ENCODE measurements at places on chromosomes 2 and 18.

- no peak for DNase-seq
Observed at GRCh38 chr2:163338270-163338669, 397.5 kb downstream of the FIGN start.

DNA sequence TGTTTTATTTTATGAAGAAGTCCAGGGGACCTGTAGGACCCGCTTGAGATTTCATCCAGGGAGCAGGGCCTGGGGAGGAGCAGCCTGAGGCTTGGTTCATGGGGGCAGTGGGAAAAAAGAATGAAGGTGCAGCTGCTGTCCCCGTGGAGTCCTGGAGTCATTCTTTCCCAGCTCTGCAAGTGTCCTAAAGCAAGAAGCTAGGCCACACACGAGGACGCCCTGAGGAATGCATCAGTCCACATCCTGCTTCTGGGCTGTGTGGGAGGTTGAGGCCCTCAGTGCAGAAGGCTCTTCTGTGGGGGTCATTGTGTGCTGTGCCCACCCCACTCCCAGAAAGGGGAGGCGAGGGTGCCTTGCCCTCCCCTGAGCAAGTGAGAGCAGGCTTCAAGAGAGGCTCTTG lies 179.9 kb upstream of the HS6ST1 start:
- no peak for DNase-seq

- no peak for DNase-seq
Observed at GRCh38 chr2:30631051-30631671, 176.1 kb downstream of the CAPN13 start.

- no peak for DNase-seq
Observed at GRCh38 chr2:109260886-109261700, 132.1 kb downstream of the SH3RF3 start.

- DNase-seq = no peak
Observed at GRCh38 chr2:10760794-10761504, 39.5 kb downstream of the ATP6V1C2 start.

DNA sequence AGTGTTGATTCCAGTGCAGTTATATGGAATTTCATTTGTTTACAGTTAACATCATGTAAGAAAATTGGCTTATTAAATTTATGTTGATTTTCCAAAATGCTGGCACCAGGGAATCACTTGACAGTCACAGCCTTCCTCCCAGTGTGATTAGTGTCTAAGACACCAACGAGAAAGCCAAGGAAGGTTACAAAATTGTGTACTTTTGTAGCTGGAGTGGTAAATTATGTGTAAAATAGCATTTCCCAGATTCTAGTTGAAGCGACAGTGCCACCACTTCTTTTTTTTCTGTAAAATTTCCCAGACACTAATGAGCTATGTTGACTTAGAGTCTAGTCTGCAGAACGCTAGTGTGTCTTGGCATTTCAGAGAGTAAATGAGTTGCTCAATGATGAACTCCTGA lies 101.3 kb downstream of the NCK2 start:
- no peak for DNase-seq

DNA sequence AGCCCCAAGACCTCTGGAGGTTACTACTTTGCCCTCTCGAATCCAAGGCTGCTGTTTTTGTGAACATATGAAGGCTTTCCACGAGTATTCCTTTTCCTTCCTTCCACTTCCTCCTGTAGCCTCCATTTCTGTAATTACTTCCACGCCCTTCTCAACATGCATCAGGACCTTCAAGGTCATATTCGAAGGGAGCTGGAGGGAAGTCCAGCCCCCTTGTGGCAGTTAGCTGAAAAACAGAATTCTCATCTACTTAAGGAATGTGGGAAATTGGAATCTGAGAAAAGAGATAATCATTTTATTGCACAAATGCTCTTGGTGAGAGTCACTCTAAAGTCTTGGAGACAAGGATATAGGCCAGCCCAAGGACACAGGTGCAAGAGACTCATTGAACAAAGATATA lies 1000.2 kb downstream of the TDRD15 start:
- no peak for DNase-seq

DNA sequence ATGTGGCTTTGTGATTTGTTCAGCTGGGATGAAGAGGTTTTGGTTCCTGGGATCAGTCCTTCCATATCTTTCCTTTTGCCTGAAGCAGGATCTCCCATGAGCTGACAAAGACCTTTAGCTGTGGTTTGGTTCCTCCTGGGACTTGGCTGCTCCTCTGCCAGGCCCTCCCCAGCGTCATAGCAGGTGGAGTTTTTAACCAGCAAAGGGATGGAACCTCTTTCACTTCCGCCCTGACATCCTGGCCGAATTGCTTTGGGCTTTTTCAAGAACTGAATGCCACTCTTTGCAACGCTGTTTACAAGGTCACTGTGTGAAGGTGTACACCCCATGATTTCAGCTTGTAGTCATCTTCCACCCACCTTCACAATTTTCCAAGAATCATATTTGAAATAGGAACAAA lies 390 bp downstream of the PCARE start:
- no peak for DNase-seq

GRCh38 chr18:74154716-74155115 lies 6.4 kb downstream of the TIMM21 start:
- DNase-seq = no peak

GRCh38 chr2:207632575-207633493 lies 7.6 kb upstream of the METTL21A start:
- DNase-seq = no peak

- no peak for DNase-seq
Observed at GRCh38 chr2:102424754-102425153, 1.8 kb downstream of the IL18RAP start.

GRCh38 chr2:145771525-145771924 lies 1251.6 kb upstream of the ZEB2 start:
- no peak for DNase-seq

- no peak for DNase-seq
Observed at GRCh38 chr2:135130751-135131150, 78.7 kb downstream of the RAB3GAP1 start.

Measured in H1 (cell line).